ENCODE measurements at places on chromosomes 3 and 15.

DNA sequence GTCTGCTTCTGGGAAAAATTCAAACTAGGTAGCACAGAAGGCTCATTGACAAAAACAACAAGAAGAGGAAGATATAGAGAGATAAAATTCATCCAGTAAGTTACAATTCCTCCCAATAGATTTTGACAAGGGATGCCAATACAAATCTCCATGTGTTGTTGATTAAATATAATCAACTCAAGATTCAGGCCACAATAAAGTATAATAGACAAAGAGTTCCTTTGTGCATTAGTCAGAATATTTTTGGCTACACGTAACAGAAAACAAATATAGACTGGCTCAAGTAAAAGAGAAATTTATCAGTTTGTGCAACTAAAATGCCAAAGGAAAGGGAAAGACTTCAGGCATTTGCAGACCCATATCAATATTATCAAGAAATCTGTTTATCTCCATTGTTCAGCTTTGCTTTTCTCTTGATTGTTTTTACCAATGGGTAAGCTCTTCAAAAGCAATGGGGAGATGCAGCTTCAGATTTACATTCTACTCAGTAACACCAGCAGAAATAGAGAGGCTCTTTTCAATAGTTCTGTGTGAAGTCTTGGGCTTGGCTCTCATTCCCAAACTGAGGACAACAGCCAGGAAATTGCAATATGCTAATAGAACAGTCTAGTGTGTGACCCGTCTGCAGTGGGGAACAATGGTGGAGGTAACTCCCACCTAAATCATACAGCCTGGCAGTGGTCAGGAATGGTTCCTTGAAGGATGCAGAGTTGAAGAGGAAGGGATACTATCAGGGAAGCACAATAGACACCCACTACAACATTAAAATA is 77.6 kb upstream of the PROK2 start:
- DNase-seq = no peak

DNA sequence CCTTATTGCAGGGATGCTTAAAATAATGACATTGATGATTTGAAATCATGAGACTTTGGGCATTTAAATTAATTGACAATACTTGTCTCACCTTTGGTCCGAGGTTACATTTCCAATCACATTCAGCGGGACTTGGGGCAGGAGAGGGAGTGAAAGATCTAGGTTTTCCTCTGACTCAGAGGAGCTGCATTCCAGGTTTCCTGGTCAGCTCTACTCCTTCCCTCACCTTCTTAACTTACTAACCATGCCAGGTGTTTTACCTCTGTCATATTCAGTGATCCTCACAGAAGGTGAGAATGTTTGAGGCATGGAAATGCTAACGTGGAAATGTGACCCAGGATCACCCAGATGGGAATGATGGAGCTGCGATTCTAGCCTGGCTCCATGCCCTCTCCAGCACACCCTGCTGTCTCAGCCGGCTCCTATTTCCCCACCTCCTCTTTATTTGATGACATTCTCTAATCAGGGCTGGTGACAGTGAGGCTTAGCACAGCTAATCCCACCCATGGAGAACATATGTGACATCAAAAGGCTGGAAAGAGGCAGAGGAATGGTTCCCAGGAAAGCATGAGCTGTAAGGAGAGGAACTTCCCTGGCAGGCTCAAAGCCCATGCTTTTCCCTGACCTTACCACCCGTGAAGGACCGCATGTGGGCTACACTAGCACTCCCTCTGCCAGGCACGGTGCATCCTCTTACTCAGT is 38.7 kb downstream of the THSD4 start:
- no peak for DNase-seq

DNA sequence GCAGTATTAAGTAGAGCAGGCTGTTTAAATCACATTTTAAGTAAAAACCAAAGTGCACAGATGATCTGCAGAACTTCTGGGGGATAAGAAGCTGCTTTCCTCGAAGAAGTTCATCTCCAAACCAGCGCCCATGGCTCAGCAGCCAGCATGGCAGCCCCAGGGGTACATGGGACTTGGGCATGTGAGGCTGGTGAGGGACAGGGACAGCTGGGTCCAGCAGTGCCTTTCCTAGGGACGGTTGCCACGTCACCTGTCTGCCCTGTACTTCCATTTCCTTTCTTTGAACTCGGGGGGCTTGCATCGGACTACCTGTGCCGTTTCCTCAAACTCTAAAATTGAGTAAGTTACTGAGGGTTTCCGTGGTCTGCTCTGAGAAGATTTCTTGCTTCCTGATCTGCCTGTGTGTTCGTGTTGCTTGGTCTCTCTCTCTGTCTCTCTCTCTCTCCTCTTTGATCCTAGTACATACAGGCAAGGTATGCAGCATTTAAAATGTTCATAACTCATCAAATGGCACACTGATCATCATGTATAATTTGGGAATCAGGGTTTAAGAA is 67.6 kb downstream of the IGF1R start:
- DNase-seq = no peak

- no peak for DNase-seq
Measured at GRCh38 chr3:151400341-151400740, 15.8 kb upstream of the P2RY12 start.

- DNase-seq = no peak
Measured at GRCh38 chr15:66474135-66474534, 23.4 kb downstream of the SNAPC5 start.

DNA sequence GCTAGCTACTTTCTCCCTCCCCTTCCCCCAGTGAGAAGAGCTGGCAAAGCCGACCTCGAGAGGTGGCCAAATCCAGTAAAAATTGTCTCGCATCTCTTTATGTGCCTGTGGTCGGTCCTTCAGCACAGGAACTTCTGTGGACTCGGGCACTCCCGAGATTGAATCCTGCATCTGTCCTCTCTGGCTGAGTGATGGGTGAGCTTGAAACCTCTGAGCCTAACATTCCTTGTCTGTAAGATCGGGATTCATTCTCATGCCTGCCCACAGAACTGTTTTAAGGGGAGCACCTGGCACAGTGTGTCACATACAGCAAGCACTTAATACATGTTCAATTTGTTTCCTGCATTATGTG is 11.3 kb downstream of the CX3CR1 start:
- no peak for DNase-seq

DNA sequence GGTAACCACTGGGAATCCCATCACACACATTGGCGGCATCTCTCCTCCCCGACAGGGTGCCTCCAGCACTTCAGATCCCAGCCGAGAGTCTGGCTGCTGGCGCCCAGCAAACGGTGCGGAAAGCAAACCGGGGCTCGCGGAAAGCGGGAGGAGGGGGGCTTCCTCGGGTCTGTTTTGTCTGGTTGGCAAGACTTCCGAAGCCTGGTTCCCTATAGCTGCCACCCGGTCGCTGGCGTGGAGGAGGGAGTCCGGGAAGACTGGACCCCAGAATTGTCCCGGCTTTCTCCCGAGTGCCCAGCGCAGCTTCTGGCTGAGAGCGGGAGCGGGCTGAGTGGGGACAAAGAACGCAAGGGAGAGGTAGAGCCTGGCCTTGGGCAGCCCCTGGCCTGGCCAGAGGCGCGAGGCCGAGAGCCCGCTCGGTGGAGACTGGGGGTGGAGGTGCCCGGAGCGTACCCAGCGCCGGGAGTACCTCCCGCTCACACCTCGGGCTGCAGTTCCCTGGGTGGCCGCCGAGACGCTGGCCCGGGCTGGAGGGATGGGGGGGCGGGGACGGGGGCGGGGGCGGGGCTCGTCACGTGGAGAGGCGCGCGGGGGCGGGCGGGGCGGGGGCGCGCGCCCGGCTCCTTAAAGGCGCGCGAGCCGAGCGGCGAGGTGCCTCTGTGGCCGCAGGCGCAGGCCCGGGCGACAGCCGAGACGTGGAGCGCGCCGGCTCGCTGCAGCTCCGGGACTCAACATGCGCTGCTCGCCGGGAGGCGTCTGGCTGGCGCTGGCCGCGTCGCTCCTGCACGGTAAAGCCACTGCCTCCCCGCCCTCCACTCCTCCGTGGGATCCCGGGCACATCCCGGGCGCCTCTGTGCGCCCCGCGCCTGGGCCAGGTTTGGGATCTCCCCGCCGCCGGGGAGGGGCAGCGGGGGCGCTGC is at the start of gene CHRNA7:
Gene CHRNA7, plus strand, starts transcription at position 654 of the 920 bp plus-strand sequence. Its CDS starts 80 bp downstream, at position 734.
- no peak for DNase-seq

DNA sequence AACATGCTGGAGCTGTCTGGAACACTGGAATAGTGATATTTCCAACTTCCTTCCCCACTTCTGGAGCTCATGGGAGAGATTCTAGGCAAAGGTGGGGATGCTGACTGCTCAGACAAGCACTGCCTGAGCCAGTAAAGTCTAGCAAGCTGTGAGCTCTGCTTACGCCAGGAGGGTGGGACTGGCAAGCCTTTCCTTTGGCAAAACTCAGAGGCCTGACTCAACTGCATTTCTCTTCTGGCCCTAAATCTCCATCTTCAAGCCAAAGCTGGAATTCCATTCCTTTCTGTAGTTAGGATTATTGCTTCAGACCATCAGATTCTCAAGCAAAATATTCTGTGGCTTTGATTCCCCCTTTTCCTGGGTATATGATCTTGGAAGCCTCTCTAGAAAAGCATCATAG is 20.3 kb upstream of the EPB42 start:
- DNase-seq = no peak

DNA sequence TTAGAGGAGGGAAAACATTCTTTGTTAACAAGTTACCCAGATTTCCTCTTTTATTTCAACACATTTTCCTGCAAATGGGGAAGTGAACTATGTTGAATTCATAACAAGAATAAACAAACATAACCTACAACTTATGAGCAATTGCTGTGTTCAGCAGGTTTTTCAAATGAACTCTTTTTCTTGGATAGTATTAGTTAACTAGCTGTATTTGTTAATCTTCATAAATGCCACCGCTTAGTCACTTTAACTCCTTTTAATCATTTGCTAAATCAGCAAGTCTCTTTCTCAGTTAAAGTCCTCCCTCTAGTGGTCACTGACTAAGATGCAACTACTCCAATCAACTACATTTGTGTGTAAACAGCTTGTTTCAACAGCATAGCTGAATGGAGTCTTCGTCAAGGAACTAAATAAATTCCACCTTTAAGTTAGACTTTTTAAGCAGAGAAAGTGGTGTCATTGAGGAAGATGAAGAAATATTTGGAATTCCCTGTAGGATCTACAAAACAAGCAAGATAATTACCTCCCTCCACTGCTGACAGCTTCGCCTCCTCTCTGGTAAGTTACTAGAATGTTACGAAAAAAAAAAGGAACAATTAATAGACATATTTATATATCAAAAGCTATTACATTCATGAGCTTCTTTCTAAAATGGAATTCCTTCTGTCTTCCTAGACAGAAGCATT is 1122.0 kb downstream of the ROBO1 start:
- DNase-seq = no peak

DNA sequence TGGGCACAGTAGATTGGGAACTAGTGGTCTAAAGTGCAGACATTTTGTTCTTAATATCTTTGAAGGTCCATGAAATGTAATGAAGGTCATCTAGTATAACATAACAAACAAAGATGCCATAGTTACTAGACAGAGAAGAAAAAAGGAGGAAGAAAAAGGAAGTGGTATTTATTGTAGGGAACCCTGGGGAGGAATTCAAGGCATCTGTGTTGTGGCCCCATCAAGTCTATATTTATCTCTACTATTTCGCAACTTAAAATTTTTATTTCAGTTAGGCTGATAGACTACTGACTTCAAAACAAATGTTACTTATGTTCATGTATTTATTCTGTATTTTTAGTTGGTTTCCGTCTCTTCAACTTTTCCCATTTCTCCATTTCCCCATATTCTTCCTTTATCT is 48.9 kb upstream of the ZDHHC23 start:
- no peak for DNase-seq

GRCh38 chr3:140630866-140631265 is 47.0 kb upstream of the TRIM42 start:
- DNase-seq = no peak

- no peak for DNase-seq
Measured at GRCh38 chr3:149316437-149316836, 17.0 kb downstream of the TM4SF18 start.

DNA sequence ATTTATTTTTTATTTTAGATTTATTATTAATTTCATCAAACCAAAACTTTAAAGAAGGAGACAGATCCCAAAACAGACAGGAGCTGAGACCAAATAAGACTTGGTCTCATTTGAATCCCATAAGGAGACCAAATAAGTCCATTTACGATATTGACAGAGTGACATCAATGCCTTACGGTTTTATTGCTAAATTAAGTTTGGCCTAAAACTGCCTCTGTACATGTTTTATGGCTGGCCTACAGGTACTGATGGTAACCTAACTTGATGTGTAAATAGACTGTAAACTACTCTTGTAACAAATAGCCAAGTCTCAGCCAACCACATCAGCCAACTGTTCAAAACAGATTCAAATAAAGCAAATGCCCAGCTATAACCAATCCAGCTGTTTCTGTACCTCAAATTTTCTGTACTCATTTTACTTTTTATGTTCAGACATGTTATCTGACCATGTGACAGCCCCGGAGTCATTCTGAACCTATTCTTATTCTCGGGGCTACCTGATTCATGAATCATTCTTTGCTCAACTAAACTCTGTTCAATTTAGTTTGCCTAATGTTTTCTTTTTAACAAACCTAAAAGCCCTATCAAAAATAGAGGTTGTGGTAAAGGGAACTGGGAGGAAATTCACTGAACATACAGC is 89.4 kb upstream of the CDAN1 start:
- no peak for DNase-seq
